ENCODE measurements at places on chromosomes 5 and 9.

DNA sequence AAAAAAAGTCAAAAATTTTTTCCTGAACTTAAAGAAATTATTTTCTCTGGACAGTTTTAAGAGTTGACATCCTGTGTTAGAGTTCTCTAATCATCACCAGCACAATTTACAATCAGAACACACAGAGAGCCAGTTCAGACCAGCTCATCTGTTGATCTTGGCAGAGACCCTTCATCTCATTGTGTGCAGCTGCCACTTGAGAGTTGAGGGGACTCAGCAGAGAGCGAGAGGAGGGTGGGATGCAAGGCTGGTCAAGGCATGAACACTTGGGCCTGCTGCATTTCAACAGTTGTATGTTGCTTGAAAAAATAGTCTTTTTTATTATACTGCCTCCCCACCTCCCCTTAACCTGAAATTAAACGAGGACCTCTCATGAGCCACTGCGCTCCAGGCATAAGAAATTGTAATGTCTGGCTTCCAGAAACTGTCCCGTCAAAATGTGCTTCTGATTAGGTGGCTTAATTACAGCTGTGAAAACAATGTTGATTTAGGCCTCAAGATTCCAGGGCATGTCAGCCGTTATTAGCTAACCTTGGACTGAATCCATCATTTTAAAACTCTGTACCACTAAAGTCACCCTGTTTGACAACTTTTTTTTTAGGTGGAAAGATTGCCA lies 383.6 kb downstream of the CCDC171 start:
- no peak for DNase-seq

GRCh38 chr5:175471628-175472027 lies 6.7 kb upstream of the SFXN1 start:
- no peak for DNase-seq

- no peak for DNase-seq
These were observed 6.3 kb upstream of the SLC25A48 start for GRCh38 chr5:135827965-135828781.

DNA sequence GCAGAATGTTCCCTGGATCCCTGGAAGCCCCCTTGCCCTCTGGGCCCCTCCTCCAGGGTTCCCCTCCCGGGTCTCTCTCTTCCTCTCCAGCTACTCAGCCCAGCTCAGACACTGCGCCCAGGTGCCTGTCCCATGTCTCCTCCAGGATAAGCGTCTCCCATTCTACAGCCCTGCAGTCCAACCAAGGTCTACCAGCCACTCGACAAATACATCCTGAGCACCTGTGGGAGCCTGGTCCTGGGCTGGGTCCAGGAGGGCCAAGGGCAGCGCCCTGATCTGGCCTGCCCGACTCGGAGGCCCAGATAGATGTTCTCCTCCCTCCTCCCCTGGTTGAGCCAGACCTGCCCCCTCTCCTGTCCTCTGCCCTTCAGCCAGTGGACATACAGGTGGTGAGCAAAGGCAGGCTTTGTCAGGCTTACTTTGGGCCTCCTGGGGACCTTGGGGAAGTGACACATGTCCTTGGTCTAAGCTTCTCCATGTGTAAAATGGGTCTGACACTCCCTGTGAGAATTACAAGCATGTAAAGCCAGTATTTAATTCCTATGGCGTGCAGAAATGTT lies 1.4 kb downstream of the FLT4 start:
- no peak for DNase-seq

- no peak for DNase-seq
These were observed 3.6 kb upstream of the PCDHA2 start for GRCh38 chr5:140791089-140791488.
